Progenitor cell of endocrine pancreas (in vitro differentiated cells): ENCODE measurements at places on chromosomes 5 and 9. TPM values are rescaled to one million over a fixed set of nuclear protein-coding genes. Genes with fewer than 3 reads are reported as not detected.

Gene CDKN2A
- total RNA-seq: not detected in 2 replicates

Gene FBP2
- total RNA-seq: not detected in 2 replicates

Gene COL5A1
- total RNA-seq: 19.8 and 21.5 TPM in 2 replicates

Gene SHROOM1
- 10.0 and 12.6 TPM in 2 replicates for total RNA-seq

Gene OGN
- total RNA-seq: not detected in 2 replicates

Gene HK3
- total RNA-seq: not detected in 2 replicates

Gene RFESD
- total RNA-seq: 2.9 and 4.2 TPM in 2 replicates

Gene NEUROG1
- total RNA-seq: not detected in 2 replicates

Gene SLC2A8
- 48.0 and 50.7 TPM in 2 replicates for total RNA-seq

Gene ADGRV1
- 82.3 and 87.6 TPM in 2 replicates for total RNA-seq

Gene PAXX
- 54.9 and 57.1 TPM in 2 replicates for total RNA-seq

Gene WHRN
- 11.2 and 11.9 TPM in 2 replicates for total RNA-seq

Gene SLC9A3
- total RNA-seq: 1.6 and 1.7 TPM in 2 replicates

Gene NFIL3
- total RNA-seq: 21.7 and 22.0 TPM in 2 replicates

Gene HSPA9
- 174 and 185 TPM in 2 replicates for total RNA-seq

Gene KLF9
- total RNA-seq: 0.47 and 0.57 TPM in 2 replicates

Gene ADCY2
- 4.5 and 8.7 TPM in 2 replicates for total RNA-seq

Gene SLC6A7
- total RNA-seq: not detected in 2 replicates

Gene MYMK
- not detected in 2 replicates for total RNA-seq

Gene FIBCD1
- not detected in 2 replicates for total RNA-seq

Gene FAM221B
- not detected in 2 replicates for total RNA-seq

Gene MCCC2
- 43.5 and 48.7 TPM in 2 replicates for total RNA-seq
